ENCODE measurements at places on chromosomes 4 and X.

DNA sequence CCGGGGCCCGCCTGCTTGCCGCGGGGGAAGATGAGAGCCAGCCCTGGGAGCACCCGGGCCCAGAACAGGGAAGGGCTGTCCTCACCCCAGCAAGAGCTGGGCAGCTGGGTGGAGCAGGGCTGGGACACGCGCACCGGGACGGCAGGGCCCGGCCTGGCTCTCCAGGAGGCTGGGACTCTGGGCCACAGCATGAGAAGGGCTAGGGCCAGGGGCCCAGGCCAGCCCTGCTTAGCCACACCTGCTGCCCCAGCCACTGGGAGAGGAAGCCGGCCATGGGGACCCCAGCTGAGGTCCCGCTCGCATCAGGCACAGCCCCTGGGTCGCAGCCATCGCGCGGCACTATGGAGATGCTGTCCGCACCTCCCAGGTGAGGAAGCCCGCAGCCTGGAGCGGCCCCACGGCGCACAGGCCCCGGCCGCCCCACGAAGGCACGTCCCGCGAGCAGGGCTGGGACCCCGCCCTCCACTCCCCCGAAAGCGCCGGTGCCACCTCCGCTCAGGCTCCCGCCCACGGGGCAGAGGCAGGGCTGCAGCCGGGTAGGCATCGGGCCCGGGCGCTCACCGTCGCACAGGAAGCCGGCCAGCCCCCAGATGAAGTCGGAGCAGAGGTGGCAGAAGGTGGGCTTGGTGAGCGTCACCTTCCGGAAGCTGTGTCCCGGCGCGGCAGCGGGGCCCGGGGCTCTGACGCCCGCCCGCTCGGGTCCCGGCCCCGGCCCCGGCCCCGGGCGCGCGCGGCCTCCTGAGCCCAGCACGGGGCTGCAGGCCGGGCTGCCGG, 531 bp downstream of the DGKQ start:
- DNase-seq = no peak

- no peak for DNase-seq
Observed at GRCh38 chrX:17826609-17827496, 34.2 kb downstream of the RAI2 start.

- no peak for DNase-seq
Observed at GRCh38 chrX:68365341-68365740, 68.0 kb downstream of the OPHN1 start.

GRCh38 chrX:19195243-19195610, 73.0 kb upstream of the ADGRG2 start:
- no peak for DNase-seq

DNA sequence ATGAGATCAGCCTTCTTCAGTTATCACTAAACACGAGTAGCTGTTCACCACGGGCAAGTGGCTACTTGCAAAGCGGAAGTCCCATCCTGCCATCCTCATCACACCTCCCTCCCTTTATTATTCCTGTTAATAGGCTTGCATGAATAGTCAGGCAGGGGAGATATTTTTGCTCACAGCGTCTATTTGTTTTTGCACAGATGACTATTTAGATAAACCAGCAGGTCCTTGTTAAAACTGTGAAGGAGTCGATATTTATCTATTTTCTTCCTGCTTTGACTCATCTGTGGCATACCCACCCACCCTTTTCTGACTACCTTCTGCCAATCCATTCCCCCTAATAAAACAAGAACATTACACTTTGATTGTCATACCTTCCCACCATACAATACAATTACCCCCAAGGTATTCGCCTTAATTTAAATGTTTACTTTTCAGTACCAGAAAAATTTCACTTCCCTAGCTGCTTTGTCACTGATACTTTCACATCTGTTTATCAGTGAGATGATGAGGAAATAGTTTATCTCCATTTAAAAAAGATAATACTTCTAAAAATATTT, 96.6 kb upstream of the BANK1 start:
- DNase-seq = no peak

GRCh38 chrX:110665223-110666002, 130.2 kb downstream of the CHRDL1 start:
- no peak for DNase-seq

- no peak for DNase-seq
Observed at GRCh38 chrX:136608295-136608933, 39.5 kb upstream of the CD40LG start.

- no peak for DNase-seq
Observed at GRCh38 chr4:8402181-8402597, 38.3 kb downstream of the ACOX3 start.

GRCh38 chr4:7759216-7759615, 180.4 kb downstream of the AFAP1 start:
- DNase-seq = no peak
